CD4-positive, alpha-beta T cell treated with Interleukin-12 subunit alpha and Interleukin-12 subunit beta, for 1 hour (primary cell): ENCODE measurements at places on chromosomes 12 and 14.

DNA sequence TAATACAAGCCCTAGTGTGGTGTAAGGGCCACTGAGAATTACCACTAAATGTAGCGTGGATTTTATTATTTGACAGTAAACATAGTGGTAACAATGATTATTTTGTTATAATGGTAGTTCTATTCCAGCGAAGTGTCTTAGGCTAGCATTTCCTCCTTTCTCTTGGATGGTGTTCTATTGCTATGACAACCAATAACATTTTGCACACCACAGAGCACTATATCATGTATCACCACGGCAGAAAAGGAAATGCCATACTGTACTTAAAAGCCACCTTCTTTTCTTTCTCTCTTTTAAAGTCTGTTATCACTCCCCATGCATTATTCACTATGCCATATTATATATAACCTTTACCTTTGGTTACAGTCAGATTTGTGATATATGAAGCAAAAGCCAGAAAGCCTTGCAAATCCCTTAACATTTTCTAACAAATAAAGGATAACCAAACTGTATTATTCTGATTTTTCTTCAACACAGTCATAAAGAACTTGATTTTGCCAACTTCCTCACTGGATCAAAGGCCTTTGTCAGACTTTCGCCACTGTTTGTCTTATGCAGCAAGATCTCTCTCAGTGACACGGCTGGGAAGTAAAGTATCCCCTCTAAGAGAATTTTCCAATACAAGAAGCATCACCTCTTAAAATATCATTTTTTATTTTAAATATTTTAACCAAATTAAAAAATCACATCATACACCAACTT is 195.8 kb downstream of the FOXN3 start:
- peak; percentile 44 for DNase-seq

- DNase-seq = no peak
Measured at GRCh38 chr12:46005823-46006222, 15.4 kb upstream of the SCAF11 start.

DNA sequence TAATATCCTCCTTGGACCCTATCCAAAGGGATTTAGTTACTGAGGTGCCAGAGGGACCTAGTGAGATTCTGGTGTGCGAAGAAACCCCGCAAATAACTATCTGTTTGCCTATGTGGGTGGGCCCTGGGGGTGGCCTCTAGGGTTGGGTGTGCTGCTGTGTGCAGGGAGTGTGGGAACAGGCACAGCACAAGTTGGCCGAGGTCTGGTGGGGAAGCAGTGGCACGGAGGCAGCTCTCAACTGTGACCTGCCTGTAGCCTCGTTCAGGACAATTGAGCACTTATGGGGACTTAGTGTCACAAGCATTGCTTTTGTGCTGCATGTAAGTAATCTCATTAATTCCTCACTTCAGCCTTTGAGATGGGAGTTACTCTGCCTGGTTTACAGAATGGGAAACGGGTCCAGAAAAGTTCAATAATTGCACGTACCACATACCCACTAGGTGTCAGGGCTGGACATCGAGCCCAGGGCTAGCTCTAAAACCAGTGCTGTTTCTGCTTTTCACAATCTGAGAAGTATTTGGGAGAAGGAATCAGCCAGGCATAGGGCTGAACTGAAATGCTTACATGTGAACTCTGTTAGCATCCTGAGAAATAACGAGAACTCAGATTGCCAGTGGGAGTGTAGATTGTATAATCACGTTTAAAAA is 58.8 kb downstream of the TECPR2 start:
- no peak for DNase-seq

DNA sequence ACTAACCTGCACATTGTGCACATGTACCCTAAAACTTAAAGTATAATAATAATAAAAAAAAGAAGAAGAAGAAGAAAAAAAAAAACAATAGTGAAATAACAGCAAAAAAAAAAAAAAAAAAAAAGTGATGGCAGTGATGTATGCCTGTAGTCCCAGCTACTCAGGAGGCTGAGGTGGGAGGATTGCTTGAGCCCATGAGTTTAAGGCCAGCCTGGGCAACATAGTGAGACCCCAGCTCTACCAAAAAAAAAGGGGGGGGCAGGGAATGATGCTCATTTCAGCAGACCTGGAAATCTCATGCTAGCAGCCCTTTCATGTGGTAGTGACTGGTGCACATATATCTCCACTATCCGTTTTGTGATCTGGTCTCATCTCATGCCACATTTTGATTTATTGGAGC is 20.8 kb downstream of the TRAFD1 start:
- no peak for DNase-seq

DNA sequence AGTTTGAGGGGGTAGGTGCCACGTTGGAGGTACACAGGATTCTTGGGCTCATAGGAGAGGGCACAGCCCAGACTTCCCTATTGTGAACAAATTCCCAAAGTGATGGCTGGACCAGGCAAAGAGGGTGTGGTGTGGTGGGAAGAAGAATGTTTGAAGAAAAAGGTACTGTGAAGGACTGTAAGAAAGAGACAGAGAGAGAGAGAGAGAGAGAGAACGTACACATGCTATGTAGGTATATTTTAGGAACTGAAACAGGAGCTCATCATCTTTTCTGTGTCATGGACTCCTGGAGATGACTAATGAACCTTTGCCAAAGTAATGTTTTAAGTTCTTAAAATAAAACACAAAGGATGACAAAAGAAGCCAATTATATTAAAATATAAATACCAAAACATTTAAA is 24.5 kb downstream of the SLC17A8 start:
- no peak for DNase-seq

- no peak for DNase-seq
Measured at GRCh38 chr14:57732463-57733285, 133.2 kb downstream of the SLC35F4 start.

GRCh38 chr12:18165422-18165871 is 75.5 kb upstream of the RERGL start:
- DNase-seq = peak; percentile 15

- DNase-seq = no peak
Measured at GRCh38 chr12:44184499-44185206, 348.8 kb downstream of the TMEM117 start.

- no peak for DNase-seq
Measured at GRCh38 chr12:57896115-57896433, 45.3 kb upstream of the ATP23 start.

DNA sequence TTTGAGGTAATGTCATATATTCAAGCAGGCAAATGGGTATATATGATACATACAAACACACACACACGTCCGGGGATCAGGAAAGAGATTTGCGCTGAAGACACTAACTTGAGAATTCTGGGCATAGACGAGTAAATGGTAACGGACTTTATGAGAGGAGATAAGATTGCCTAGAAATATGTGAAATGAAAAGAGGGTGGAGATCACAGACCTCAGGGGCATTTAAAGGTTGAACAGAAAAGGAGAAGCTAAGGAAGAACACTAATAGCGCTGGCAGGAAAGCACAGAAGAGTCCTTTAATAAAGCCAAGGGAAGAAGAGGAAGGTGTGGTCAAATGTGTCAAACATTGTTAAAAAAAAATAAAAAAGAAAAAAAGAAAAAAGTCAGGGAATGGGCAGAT is 13.1 kb downstream of the CRY1 start:
- no peak for DNase-seq

- no peak for DNase-seq
Measured at GRCh38 chr12:124777399-124778372, 86.0 kb downstream of the SCARB1 start.

DNA sequence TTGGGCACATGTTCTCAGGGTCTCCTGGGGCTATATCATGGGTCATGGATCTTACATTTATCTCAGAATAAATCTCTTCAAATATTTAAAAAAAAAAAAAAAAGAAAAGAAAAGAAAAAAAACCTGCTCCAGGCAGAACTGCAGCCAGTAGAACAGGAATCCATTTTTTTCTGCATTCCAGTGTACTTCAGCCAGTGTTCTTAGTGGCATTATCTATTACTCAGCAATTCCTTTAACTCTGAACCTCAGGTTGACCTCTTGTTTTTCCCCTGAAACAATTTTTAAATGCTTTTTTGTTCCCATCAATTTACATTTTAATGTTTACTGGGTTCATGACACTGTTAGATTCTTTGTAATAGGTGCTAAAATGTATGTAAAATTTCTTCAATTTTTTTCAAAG is 66.7 kb upstream of the STXBP6 start:
- no peak for DNase-seq

DNA sequence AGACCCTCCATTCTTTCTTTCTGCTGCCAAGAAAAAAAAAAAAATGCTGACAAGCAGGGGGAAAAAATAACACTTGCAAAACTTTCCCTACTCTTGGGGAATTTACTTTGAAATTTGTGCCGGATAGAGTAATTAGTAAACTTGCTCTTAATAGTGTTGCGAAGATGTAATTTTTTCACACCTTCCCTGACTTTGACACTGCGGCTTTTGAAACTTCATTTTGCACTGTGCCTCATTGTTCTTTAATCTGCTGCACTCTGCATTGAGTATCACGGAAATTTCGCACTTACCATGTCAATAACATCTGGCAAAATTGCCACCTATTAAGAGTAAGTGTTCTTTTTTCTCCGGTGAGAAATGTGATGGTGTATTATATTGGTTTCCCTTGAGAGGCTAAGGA is 596.1 kb downstream of the VRK1 start:
- peak; percentile 33 for DNase-seq

DNA sequence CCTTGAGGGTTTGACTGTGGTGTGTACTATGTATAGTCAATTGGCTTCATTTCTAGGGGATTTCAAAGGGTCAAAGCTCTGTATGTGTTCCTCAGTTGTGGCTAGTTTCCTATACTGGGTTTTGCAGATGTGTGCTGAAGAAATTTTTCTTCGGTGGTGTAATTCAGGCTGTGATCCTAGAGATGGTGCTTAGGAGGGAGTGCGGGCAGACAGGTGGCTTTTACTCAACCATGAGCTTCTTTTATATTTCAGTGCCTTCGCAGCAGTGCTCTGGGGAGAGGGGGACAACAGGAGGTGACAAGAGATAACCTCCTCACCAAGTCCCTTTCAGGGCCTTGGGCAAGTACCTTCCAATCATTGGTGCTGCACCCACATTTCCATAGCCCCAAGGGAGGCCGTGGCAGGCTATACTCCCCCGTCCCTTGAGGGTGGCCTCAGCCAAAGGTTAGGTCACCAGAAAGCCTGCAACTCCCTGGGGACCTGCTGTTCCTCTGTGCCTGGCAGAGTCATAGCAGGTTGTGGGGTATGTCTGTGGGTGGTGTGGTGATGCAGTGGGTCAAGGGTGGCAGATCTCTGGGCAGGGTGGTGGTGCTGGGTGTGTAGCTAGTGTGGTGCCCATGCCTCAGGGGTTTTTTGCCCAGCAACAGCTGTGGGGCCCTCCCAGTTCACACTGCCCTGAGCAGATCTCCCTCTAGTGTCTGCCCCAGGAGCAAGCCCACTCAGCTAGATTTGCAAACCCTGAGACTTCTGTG is 37.0 kb upstream of the TMX1 start:
- no peak for DNase-seq

- DNase-seq = no peak
Measured at GRCh38 chr12:19415563-19415962, 23.7 kb upstream of the AEBP2 start.

DNA sequence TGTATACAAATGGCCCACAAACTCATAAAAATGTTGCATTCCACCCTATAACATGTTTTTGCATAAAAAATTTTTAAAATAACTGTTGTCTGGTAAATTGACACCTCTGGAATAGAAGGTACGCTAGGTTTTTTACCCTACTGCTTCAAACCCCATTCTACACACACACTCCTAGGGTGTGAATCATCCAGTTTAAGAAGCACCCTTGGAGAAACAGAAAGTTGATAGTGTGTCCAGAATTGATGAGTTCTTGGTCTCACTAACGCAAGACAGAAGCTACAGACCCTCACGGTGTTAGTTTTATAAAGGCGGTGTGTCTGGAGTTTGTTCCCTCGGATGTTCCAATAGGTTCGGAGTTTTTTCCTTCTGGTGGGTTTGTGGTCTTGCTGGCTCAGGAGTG is 158.5 kb downstream of the KLRB1 start:
- DNase-seq = no peak

DNA sequence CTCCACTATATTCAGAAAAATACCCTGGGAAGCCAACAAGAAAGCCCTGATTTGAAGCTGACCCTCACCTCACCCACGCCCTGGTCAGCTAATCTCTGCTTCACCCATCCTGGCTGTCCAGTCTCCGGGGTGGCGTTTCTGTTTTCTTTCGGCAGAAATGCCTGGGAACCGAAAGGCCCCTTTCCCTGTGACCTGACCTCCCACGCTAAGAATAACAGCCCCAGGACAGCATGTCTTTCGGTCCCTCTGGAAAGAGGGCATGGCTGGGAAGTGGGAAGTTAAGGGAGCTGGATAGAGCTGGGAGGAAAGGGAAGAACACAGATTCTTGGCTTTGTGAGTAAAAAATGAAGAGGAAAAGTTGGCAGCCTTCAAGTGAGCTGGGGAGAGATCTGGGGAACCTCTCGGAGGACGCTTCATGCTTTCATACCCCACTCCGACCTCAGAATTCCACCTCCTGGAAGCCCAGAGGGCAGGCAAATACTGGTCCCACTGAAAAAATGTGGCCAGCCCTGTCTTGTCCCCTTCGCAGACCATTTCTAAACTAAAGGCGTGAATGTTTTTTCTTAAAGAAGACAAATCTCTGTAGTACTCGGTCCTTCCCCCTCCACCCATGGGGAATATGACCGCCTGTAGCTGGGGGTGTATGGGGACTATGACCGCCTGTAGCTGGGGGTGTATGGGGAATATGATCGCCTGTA is 163.0 kb upstream of the FKBP4 start:
- no peak for DNase-seq

DNA sequence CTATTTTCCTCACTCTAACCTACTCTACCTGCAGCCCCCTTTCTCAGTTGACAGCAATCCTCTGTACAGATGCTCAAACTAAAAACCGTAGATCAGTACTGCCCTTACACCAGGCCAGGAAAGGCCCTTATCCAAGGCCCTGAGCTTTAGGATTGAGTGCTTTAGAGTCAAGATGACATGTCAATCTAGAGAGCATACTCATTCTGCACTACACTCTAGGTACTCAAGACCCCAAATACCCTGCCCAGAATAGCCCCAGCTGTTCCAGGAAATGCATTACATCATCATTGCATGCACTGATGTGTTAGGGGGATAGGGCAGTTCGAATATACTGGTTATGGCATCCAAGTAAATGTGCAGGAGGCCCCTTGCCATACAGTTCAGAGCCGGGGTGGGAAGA is 3.5 kb upstream of the PHLDA1 start:
- DNase-seq = no peak

- DNase-seq = no peak
Measured at GRCh38 chr14:99032759-99033158, 239.2 kb downstream of the BCL11B start.

GRCh38 chr12:33634544-33634943 is 194.9 kb upstream of the SYT10 start:
- no peak for DNase-seq

DNA sequence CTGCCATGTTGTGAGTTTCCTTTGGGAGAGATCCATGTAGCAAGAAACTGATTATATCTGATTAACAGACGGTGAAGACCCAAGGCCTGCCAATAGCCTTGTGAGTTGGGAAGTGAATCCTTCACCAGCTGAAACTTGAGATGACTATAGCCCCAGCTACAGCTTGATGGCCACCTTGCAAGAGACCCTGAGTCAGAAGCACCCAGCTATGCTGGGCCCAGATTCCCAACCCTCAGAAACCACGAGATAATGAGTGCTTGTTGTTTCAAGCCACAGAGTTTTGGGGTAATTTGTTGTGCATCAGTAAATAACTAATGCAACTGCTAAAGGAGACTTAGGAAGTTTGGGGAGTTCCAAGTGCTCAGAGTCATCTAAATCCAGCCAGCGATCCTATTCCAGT is 80.3 kb downstream of the AVPR1A start:
- no peak for DNase-seq

GRCh38 chr12:26122681-26123481 is 2.0 kb downstream of the BHLHE41 start:
- no peak for DNase-seq
